ENCODE measurements at places on chromosomes 11 and 22.
A peak's percentile ranks its signal among the peaks of the same experiment; 100 is the strongest.

DNA sequence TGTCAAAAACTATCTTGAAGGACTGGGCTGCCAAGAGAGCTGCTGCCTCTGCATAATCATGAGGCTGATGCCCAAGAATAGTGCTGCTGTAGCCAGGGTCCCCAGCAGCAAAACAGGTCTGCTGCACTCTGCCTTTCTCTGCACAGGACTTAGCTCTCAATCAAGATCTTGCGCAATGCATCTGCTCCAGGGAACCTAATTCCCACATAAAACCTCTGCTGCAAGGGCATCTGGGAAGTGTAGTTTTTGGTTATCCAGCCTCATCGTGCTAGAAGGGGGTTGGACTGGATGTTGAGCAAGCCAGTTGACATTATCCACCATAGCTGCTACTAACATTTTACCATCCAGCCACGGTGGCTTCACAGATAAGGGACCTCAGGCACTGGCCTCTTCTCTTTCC, 192.7 kb downstream of the C11orf91 start:
- DNase-seq, result no peak

DNA sequence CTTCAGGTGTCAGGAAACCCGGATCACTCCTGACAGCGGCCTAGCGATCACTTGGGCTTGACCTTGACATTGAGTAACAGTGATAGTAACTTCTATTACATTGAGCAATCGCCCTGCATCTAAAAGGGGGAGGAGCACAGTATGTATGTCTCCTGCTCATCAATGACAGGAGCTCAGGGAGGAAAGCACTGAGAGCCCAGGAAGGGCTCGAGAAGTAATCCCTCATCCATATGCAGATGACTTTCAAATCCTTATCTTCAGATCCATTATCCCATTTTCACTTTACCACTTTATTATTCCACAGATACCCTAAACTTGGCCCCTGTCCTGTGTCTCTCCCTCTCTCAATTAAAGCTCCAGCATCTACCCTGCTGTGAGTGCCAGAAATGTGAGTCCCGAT, 47.8 kb downstream of the ABTB2 start:
- no peak for DNase-seq

DNA sequence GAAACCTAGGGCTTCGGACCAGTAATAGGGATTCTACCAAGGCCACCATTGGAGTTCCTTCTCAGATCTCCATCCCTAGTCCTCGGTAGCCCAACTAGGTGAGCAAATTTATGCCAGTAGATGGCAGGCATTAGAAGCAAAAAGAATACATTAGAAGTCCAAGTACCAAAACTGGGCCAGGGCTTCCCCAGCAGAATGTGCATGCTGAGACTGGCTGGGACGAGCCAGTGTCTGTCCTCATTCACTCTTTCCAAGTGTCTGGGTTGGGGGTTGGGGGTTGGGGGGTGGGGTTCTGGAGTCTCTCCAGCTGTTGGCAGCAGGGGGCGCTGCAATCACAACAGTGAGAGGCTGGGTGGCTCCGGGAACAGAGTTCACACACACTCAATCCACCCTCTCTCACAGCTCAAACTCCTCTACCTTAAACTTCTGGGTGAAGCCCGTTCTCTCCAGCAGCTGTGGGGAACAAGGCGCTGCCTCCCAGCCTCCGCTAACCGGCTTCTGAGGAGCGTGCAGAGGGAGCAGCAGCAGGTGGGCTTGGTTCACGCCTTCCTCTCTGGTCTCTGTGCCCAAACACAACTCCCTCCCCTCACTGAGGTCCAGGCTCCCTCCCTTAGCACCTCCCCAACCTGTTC, 57.5 kb downstream of the BTG4 start:
- peak; percentile 13 for DNase-seq

- no peak for DNase-seq
Observed at GRCh38 chr11:14653090-14653489, 9.5 kb downstream of the PDE3B start.

GRCh38 chr11:46178513-46178912, 57.3 kb upstream of the PHF21A start:
- no peak for DNase-seq

All from NCI-H1930 (cell line).